ENCODE measurements at places on chromosomes 2 and 18.
A peak's percentile ranks its signal among the peaks of the same experiment; 100 is the strongest.

- peak overlapping the region; percentile 47 for H3K4me3 ChIP-seq
- peak overlapping the region; percentile 79 for H3K27ac ChIP-seq
- peaks cover 75% of the 10 kb centered on the region for H3K4me1 ChIP-seq
- peaks cover 40% of the 10 kb centered on the region for H3K27me3 ChIP-seq
These were observed 9.8 kb downstream of the GATA6 start for GRCh38 chr18:22179174-22179573.

DNA sequence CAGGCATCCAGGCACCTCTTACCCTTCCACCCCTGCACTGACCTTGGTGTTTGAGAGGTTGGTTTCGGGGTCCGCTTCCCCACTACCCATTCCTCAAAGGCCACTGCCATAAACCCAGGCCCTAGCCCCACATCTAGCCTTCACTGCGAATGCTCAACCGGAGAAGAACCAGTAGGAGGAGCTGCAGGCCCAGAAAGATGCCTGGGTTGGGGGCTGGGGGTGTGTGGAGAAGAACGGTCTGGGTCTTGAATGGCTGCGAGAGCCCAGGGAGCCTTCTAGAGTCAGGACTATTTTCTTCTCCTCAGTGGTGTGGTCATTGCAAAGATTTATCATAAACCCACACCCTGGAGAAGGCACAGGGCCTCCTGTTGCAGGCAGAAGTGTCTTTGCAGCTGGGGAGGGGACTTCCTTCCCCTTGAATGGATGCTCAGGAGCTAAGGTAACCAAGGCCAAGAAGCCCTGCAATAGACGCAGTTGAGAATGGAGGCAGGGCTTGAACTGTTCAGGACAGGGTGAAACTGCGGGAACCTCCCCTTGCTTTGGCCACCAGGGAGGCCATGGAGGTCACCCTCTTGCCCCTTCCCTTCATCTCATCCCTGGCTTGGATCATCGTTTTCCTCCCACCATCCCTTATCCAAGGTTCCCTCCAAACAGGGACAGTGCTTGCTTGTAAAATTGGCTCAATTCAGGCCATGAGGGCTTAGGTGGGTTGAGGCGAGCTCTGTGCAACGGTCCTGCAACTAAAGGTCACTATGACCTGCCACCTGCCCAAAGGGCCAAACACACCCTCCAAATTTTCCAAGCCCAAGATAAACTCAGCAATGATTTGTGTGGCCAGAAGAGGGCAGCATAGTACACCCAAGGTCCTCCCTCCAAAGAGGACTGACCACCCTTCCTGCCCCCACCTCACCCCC, 20.9 kb downstream of the THNSL2 start:
- H3K36me3 ChIP-seq, result no peaks in the 10 kb centered on the region
- no peak overlapping the region for H3K27ac ChIP-seq
- H3K4me1 ChIP-seq, result peaks cover 11% of the 10 kb centered on the region

DNA sequence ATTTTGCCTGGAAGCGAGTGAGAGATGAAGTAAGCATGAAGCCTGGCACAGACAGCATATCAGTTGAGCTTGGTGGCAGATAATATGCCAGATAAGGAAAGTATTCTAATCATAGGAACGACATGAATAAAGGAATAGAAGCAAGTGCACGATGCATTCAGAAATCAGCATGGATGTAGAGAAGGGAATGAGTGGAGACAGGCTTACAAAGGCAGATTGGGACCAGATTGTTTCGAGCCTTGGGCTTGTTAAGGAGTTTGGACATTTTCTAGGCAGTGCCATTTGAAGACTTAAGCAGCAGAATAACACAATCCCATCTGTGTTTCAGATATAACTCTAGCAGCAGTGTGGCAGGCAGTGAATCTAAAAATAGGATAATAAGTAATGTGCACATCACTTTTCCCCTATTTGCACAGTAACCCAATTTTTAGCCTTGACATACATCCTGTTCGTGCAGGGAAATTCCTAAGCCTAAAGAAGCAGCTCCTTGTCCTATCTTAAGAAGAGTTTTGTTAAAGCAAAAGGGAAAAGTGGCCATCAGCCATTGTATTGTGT, 450.2 kb downstream of the PLCL1 start:
- DNase-seq, result no peak
- no peak overlapping the region for H3K4me3 ChIP-seq
- no peaks in the 10 kb centered on the region for H3K36me3 ChIP-seq

GRCh38 chr2:212669761-212670160, 131.2 kb upstream of the ERBB4 start:
- no peaks in the 10 kb centered on the region for H3K27me3 ChIP-seq
- peaks cover 2% of the 10 kb centered on the region for H3K36me3 ChIP-seq
- DNase-seq, result no peak
- H3K4me1 ChIP-seq, result peaks cover 5% of the 10 kb centered on the region
- H3K4me3 ChIP-seq, result no peak overlapping the region

DNA sequence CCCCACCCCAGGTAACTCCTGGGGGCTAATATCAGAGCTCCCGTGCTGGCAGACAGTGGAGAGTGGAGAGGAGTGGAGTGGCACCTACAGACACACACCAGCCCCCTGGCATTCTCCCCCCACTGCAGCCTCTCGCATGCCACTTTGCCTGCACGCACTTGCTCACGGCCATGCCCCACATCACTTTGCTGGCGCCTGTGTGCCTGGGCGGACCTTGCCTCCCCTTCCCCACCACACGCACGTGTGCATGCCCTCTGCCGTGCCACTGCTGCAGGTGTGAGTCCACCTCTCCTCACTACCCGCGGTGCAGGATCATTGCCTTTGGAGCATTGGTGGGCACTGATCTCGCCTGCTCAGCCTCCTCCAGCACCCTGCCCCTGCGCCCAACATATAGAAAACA, 72.6 kb upstream of the DOK6 start:
- H3K36me3 ChIP-seq, result no peaks in the 10 kb centered on the region
- no peak overlapping the region for H3K27ac ChIP-seq
- no peak for DNase-seq
- peaks cover 16% of the 10 kb centered on the region for H3K4me1 ChIP-seq
- peaks cover 5% of the 10 kb centered on the region for H3K27me3 ChIP-seq

- peak overlapping the region; percentile 13 for H3K27ac ChIP-seq
- peaks cover 2% of the 10 kb centered on the region for H3K27me3 ChIP-seq
- H3K4me3 ChIP-seq, result no peak overlapping the region
- DNase-seq, result no peak
- H3K4me1 ChIP-seq, result peaks cover 24% of the 10 kb centered on the region
These were observed 52.0 kb downstream of the GATA6 start for GRCh38 chr18:22221350-22221749.

- H3K4me3 ChIP-seq, result no peak overlapping the region
- H3K27ac ChIP-seq, result no peak overlapping the region
- H3K27me3 ChIP-seq, result no peaks in the 10 kb centered on the region
- DNase-seq, result no peak
These were observed 154.6 kb downstream of the OSR1 start for GRCh38 chr2:19203866-19204265.

DNA sequence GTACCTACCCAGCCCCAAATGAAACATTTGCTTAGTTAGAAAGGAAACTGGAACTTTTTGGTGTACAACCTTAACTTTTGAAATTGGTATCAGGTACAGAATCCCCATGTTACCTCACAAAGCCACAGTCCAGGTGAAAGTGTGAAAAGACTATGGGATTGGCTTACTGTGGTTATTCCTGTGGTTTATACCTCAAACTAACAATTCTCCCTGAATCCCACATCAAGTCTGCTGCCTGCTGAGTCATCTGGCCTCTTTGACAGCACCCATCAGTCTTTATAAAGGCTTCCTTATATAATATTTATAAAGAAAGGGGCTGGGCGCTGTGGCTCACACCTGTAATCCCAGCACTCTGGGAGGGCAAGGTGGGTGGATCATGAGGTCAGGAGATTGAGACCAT, 164.6 kb downstream of the TMEM247 start:
- no peak for DNase-seq
- H3K36me3 ChIP-seq, result peaks cover 30% of the 10 kb centered on the region
- H3K27ac ChIP-seq, result no peak overlapping the region
- H3K4me3 ChIP-seq, result no peak overlapping the region
- peaks cover 29% of the 10 kb centered on the region for H3K4me1 ChIP-seq

DNA sequence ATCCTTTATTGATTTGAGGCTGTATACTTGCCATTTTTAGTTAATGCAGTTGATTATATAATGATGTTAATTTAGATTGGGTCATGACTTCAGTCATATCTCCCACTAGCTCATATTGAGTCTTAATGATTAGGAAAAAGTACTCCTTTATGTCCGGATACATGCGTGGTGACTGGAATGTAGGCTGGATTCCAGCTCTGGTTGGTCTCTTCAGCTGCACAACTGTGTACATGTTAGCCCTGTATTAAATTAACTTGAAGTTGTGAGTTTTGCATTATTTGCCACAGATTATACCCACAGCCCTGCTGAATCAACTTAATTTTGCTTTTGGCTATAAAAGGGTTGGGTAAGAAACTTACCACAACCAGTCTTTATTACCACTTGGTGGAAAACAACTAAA, 22.5 kb downstream of the MOB4 start:
- no peaks in the 10 kb centered on the region for H3K27me3 ChIP-seq
- peak overlapping the region; percentile 59 for H3K27ac ChIP-seq

- H3K4me3 ChIP-seq, result no peak overlapping the region
- peaks cover 55% of the 10 kb centered on the region for H3K4me1 ChIP-seq
- H3K27ac ChIP-seq, result peak overlapping the region; percentile 86
- peaks cover 10% of the 10 kb centered on the region for H3K36me3 ChIP-seq
- no peak for DNase-seq
- H3K27me3 ChIP-seq, result no peaks in the 10 kb centered on the region
These were observed 7.1 kb downstream of the CNNM3 start for GRCh38 chr2:96823198-96823597.

- H3K27me3 ChIP-seq, result no peaks in the 10 kb centered on the region
- peak overlapping the region; percentile 91 for H3K27ac ChIP-seq
- peaks cover 5% of the 10 kb centered on the region for H3K36me3 ChIP-seq
- DNase-seq, result no peak
These were observed 54.9 kb upstream of the MAP2 start for GRCh38 chr2:209368914-209369313.

- H3K36me3 ChIP-seq, result no peaks in the 10 kb centered on the region
- DNase-seq, result no peak
- no peaks in the 10 kb centered on the region for H3K4me1 ChIP-seq
- no peak overlapping the region for H3K4me3 ChIP-seq
- H3K27ac ChIP-seq, result no peak overlapping the region
- H3K27me3 ChIP-seq, result peaks cover 3% of the 10 kb centered on the region
These were observed 145.4 kb upstream of the ZNF804A start for GRCh38 chr2:184452907-184453306.

DNA sequence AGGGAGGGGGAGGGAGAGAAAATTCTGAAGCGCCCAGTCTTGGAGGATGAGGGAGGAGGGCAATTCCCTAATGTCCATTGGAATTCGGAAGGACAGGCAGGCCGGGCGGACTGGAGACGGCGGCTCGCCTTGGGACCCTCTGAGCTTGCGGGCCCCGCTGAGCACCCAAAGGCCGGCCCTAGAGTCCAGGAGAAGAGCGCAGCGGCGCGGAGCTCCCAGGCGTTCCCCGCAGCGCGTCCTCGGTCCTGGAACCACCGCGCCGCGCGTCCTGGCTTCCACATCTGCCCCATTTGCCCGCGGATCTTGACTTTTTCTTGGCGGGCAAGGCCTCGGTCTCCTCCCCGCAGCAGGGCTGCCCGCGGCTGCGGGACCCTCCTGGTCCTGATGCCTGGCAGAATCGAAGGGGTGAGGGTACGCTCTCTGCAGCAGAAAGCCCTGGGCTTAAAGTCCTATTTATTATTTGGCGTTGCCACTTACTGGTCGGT, 675 bp upstream of the MLPH start:
- H3K4me1 ChIP-seq, result peaks cover 29% of the 10 kb centered on the region
- H3K4me3 ChIP-seq, result peak overlapping the region; percentile 69
- no peak for DNase-seq
- H3K36me3 ChIP-seq, result peaks cover 7% of the 10 kb centered on the region

DNA sequence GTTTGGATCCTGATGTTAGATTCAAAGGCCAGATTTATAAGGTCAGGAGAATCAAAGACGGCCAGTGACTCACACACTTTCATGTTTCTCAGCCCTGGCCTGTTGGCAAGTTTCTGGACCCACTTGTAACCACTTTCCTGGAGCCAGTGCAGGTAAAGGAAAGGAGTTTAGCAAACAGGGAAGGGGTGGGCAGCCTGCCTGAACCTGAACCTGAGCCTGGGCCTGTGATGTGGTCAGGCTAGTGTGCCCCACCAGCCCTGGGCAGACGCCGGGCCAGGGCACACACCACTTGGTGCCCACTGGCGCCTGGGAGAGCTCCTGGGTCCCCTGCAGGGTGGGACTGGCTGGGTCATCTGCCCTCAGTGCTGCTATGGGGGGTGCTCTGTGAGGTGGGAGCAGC, 100.5 kb upstream of the SPRED2 start:
- H3K36me3 ChIP-seq, result no peaks in the 10 kb centered on the region
- H3K27ac ChIP-seq, result no peak overlapping the region
- H3K27me3 ChIP-seq, result peaks cover 21% of the 10 kb centered on the region
- H3K4me1 ChIP-seq, result peaks cover under 1% of the 10 kb centered on the region
- no peak overlapping the region for H3K4me3 ChIP-seq

GRCh38 chr2:241952816-241953215, 83.3 kb downstream of the RTP5 start:
- H3K4me3 ChIP-seq, result no peak overlapping the region
- no peaks in the 10 kb centered on the region for H3K4me1 ChIP-seq
- no peak overlapping the region for H3K27ac ChIP-seq
- H3K36me3 ChIP-seq, result no peaks in the 10 kb centered on the region
- DNase-seq, result no peak

DNA sequence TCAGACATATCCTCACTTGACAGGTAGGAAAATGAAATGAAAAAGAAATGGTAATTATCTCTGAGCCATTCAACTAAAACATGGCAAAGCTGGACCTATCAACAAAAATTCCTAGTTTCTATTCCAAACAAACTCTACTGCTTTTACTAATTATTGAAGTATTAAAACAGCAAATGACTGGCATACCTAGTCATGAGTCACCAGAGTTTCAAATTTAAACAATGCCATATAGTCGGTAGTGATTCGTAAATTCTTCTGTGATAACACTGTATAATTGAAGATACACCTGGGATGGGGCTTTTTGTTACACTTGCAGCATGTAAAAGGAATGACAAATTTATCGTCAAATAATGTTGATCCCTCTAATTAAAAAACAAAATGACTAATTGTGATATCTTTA, 153.1 kb upstream of the THUMPD2 start:
- H3K27ac ChIP-seq, result no peak overlapping the region
- no peaks in the 10 kb centered on the region for H3K36me3 ChIP-seq
- no peaks in the 10 kb centered on the region for H3K27me3 ChIP-seq
- peaks cover 10% of the 10 kb centered on the region for H3K4me1 ChIP-seq
- no peak overlapping the region for H3K4me3 ChIP-seq

DNA sequence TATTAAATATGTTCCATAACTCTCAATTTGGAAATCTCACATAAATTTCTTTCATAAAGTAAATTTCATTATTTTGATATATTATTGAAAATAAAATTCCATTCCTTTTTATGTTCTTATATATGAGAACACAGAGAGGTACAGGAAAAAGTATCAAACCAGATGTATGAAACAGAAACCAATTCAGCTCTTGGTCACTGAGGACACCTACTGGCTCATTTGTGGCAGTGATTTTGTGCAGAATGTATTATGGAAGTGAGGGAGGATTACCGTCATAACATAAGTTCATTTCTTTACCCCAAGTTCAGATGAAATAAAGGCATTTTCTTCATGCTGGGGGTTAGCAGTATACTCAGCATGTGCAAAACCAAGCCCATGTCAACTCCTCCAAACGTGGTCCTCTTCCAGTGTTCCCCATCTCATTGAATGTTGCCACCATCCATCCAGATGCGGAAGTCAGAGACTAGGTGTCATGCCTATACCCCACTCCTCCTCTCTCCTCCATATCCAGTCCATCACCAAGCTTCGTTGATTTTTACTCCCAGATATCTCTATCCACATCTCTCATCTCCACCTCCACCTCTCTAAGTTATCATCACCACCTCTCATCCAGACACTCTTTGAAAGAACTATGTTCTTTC, 41.7 kb upstream of the MALL start:
- H3K27ac ChIP-seq, result no peak overlapping the region
- H3K4me1 ChIP-seq, result no peaks in the 10 kb centered on the region
- H3K4me3 ChIP-seq, result no peak overlapping the region
